ENCODE measurements at places on chromosomes 16 and 17. TPM values are rescaled to one million over a fixed set of nuclear protein-coding genes. Genes with fewer than 3 reads are reported as not detected.

The AMFR gene
- total RNA-seq = 205 TPM

The KRTAP9-4 gene
- not detected for total RNA-seq

The DYNLRB2 gene
- total RNA-seq = not detected

The TUFM gene
- total RNA-seq = 95.2 TPM

The C17orf50 gene
- total RNA-seq = not detected

The FBXL19 gene
- 18.2 TPM for total RNA-seq

The CD7 gene
- not detected for total RNA-seq

The GPR179 gene
- not detected for total RNA-seq

The IL17C gene
- not detected for total RNA-seq

The ITGAL gene
- total RNA-seq = 0.65 TPM

The IRF8 gene
- total RNA-seq = not detected

DNA sequence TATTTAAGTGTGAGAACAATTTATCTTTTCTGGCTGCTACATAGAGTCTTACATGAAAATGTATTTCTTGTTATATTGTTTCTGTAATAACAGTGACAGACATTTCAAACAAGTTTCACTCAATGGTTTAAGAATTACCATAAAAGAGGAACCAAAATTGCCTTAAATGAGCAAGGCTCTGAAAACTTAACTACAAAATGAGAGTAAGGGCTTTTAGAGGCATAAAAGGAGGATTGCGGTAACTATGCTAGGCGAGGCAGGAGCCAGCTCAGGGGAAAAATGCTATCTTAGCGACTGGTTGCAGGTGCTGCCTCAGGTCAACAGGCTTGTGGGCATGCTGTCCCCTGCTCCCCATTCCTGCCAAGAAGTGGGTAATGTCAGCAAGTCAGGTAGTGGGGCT, 81.7 kb upstream of the MSI2 start:
- no peak for DNase-seq

DNA sequence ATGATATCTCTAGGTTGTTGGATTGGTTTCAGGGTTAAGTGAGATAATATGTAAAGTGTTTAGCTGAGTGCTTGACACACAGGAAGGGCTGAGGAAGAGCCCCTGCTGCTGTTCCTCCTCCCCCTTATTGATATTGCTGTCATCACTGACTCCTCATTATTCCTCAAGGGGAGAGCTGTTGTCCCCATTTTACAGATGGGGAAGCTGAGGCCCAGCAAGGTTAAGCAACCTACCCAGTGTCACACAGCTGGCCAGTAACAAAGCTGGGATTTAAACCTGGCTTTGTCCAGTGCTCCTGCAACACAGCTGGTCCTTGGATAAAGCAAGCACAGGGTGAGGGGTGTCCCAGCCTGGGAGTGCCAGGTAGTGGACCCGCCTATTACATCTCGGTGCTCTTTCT, 9.8 kb downstream of the WSCD1 start:
- no peak for DNase-seq

DNA sequence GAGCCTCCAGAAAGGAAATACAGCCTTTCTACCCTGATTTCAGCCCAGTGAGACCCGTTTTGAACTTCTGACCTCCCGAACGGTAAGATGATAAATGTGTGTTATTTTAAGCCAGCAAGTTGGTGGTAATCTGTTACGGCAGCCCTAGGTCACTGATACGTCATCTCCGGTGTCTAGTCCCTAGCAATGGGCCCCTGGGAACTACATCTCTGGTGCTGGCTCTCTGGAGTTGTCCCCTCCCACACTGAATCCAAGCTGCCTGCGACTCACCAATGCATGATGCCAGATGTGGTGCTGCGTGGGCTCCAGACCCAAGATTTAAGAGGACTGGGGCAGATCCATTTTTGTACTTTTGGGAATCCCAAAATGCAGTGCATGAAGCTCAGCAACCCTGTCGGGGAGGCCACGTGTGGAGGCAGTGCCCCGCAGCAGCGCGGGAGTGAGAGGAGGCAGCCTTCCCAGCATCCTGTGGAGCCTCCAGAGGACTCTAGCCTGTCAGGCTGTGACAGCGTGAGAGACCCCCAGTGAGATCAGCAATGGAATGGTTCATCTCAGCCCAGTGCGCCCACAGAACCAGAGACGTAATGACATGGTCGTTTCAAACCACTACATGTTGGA, 43.6 kb upstream of the USP7 start:
- peak; percentile 52 for DNase-seq

- no peak for DNase-seq
These were observed 285.2 kb upstream of the N4BP1 start for GRCh38 chr16:48895142-48895541.

- DNase-seq = peak; percentile 88
These were observed 35.3 kb downstream of the SOCS3 start for GRCh38 chr17:78324391-78325075.

DNA sequence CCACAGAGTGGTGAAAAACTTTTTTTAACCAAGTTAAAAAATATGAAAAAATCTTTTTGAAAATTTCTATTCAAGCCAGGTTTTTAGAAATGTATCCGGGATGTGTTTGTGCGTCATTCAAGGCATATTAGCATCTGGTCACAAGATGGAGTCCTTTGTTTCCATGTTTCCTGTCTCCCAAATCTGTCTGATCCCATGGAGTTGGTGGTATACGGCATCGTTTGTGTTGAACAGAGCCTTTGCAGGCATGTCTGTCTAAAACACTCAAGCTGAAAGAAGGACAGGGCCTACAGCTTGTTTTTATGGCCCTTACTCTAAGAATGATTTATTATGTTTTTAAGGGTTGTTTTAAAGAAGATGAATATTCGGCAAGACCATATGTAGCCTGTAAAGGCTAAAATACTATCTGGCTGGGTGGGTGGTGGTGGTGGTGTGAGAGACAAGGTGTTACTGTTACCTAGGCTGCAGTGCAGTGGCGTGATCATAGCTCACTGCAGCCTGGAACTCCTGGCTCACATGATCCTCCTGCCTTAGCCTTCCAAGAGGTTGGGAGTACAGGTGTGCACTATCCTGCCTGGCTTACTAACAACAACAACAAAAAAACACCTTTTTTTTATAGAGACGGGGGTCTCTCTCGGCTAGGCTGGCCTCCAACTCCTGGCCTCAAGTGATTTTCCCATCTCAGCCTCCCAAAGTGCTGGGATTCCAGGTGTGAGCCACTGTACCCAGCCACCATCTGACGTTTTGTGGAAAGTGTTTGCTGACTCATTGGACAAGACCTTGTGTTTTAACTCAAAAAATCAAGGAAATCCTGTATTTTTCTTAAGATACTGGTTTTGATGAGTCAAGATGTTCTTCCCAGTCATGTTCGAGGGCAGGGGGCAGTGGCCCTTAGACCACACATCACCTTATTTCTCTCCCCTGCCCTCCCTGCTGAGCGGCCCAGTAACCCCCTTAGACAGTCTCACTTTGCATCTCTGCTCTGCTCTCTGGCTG, 52.2 kb downstream of the NDE1 start:
- peak; percentile 41 for DNase-seq

DNA sequence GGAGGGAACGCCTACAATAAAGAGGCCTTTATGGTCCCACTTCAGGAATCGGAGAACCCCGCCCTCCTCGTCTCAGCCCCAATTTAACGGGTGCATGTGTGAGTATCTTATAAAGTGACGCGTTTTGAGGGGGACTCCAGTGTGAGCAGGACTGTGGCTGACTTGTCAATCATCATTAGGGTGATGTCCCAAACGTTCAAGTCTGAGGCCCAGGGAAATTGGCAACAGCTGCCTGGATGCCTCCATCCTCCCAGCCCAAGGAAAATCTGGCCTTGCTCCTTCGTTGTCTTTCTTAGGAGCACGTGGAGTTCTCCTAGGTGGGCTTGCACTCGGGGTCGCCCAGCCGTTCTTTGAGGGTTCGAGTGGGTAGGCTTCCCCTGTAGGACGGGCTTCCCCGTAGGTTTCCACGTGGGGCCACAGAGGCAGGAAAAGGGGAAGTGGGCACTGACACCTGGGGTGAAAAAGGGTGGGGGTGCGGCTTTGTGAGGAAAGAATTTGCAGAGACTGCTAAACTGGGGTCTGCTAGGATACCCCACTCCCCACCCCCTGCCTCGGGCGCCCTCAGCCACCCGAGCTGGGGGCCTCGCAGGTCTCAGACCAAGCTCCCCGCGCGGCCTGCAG, 561 bp upstream of the HERPUD1 start:
- peak; percentile 44 for DNase-seq

- DNase-seq = no peak
These were observed 7.3 kb downstream of the TAT start for GRCh38 chr16:71569621-71570020.

DNA sequence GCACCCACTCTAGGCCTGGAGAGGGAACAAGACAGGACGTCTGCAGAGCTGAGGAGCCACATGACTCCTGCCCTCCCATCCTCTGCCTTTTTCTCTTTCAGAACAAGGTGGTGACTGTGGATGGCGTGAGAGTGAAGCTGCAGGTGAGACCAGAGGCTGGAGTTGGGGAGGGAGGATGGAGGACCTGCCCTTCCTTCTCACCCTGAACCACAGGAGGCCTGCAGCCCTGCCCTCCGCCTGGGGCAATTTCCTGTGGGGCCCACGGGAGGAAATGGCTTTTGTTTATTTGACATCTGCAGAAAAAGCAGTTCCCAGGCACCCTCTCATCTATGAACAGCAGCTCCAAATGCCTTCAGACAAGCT, 5.1 kb downstream of the RAB37 start:
- DNase-seq = no peak

DNA sequence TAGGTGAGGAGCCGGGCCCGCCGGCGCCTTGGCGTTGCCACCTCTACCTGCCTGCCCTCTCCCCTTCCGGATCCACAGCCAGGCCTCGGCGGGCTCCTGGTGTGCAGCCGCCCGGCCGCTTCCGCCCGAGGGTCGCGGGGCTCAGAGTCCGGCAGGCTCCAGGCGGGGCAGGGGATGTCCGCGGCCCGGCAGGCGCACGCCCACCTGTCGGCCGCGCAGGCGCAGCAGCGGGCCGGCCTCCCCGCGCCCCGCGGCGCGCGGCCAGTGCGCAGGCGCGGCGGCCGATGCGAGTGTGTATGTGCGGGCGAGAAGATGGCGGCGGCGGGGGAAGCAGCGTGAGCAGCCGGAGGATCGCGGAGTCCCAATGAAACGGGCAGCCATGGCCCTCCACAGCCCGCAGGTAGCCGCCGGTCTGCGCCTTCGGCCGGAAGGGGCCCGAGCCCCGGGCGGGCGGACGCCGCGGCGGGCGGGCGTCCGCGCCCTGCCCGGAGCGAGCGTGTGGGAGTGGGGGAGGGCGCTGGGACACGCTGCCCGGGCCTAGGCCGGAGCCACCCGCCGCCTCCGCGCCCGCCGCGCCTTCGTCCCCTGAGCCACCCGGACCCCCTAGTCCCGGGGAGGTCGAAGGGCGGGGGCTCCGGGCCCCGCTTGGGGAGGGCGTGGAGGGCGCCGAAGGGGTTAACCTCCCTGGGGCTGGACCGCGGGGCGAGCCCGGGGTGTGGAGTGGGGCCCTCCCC, at the start of gene USP10:
USP10 (plus strand) TSS at position 289 of the 734 bp plus-strand sequence; CDS start at position 380, 91 bp downstream.
- peak; percentile 90 for DNase-seq

GRCh38 chr16:85961988-85962915, 63.3 kb downstream of the IRF8 start:
- DNase-seq = no peak

- no peak for DNase-seq
These were observed 39.8 kb downstream of the RAB11FIP4 start for GRCh38 chr17:31431098-31431851.

- DNase-seq = peak; percentile 86
These were observed 13.7 kb upstream of the MMP2 start for GRCh38 chr16:55465077-55465896.

DNA sequence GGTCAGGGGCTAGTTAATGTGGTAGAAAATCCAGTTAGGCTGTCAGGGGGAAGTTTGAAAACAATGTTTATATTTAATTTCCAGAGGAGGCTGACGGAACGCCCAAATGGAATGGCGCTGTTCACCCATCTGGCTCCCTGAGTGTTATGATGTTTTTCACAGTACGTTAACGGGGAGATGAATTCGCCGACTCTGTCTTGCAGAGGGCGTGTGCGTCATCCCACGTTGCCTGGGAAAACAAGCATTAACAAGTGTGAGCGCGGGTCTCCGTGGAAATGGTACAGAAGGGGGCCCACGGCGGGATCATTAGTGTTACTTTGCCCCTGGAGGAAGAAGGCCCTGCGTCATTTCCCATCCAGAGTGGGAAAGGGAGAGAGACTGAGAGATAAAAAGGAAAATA, 29.6 kb downstream of the RGS9 start:
- no peak for DNase-seq

DNA sequence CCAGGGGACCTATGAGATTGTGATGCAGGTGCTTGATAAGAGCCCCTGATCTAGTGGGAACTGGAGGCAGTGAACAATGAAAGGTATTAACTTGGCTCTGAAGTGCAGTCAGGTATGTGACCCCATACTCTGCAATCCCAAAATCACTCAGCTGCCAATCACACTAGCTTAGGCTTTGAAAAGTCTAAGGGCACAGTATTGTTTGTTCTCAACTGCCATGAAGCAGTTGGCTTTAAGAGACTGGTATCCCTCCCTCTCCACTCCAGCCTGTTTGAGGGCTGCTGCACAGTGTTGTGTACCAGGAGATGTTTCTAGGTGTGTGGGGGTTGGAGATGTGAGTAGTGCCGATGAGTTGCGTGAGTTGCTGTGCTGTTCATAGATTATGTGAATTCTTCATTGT, 2.4 kb downstream of the YPEL2 start:
- DNase-seq = no peak

GRCh38 chr16:22027633-22028032, 19.7 kb downstream of the MOSMO start:
- DNase-seq = peak; percentile 40

- DNase-seq = no peak
These were observed 26.6 kb upstream of the C17orf107 start for GRCh38 chr17:4872786-4873185.

DNA sequence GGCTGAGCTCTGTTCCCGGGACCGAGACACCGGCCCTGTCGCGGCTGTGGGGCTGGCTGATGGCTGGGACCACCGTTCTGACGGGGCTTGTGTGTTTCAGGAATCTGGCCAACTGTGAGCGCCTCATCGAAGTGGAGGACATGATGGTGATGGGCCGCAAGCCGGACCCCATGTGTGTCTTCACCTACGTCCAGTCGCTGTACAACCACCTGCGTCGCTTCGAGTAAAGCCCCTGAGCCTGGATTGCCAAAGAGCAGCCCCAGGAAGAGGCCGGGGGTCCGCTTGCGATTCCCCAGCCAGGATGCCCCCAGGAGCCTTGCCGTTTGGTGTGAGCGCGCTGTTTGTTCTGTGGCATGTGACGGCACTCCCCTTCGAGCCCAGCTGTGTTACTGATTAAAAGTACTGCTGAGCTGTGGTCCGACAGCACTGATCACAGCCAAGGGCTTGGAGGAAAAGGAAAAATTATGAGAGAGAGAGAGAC, 23.0 kb downstream of the SMTNL2 start:
- DNase-seq = no peak

- peak; percentile 85 for DNase-seq
These were observed 24.0 kb downstream of the METRNL start for GRCh38 chr17:83103200-83103942.

- peak; percentile 43 for DNase-seq
These were observed 309 bp downstream of the DNAH2 start for GRCh38 chr17:7717756-7718350.

- no peak for DNase-seq
These were observed 361.0 kb downstream of the WWOX start for GRCh38 chr16:78460428-78460827.

DNA sequence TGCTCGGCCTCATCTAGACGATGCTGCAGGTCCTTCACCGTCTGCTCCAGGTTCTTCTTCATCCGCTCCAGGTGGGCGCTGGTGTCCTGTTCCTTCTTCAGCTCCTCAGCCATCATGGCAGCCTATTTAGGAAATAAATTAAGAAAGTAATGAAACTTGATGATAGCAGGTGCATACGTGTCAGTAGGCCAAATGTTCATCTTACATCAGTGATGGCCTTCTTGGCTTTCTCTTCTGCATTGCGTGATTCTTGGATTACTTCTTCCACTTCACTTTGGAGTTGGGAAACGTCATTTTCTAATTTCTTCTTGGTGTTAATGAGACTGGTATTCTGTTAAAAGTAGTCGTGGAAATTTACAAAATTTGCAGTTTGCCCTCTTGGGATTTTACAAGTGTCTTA, 20.1 kb upstream of the MYH13 start:
- no peak for DNase-seq
